ENCODE measurements at places on chromosomes 3 and 15. TPM values are rescaled to one million over a fixed set of nuclear protein-coding genes. Genes with fewer than 3 reads are reported as not detected.

GRCh38 chr15:89305395-89305794 is 29.2 kb downstream of the POLG start:
- DNase-seq: no peak

DNA sequence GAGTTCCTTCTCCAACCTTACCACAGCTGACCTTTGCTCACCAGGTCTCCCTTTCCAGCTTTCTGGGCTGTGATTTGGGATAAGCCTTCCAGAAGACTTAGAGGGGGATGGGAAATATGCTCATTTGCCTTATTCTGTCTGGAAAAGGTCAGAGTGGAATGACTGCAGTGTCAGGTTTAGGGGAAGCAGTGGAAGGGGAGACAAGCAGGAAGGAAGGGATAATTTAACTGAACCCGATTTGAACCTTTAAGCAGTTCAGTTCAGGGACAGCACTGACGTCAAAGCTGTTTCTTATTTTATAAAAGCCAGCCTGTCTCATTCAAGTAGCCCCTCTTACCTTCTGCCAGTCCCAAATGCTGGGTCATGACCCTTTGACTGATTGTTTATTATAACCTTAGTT is 418.4 kb upstream of the RARB start:
- DNase-seq: no peak

DNA sequence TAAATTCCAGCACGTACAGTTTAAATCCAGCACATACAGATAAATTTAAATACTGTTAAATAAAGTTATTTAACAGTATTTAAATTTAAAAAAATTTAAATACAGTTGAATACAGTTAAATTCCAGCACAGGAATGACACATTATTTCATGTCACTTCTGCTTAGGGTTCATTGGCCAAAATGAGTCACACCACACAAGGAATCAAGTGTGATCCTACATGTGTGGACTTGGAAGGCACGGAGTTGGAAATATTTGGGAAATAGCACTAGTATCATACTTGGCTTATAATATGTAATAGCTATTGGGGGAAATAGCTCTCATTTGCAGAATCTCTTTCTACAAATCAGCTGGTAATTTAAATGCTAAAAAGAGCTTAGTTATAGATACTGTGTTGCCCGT is 10.6 kb downstream of the RAB7A start:
- DNase-seq: no peak

DNA sequence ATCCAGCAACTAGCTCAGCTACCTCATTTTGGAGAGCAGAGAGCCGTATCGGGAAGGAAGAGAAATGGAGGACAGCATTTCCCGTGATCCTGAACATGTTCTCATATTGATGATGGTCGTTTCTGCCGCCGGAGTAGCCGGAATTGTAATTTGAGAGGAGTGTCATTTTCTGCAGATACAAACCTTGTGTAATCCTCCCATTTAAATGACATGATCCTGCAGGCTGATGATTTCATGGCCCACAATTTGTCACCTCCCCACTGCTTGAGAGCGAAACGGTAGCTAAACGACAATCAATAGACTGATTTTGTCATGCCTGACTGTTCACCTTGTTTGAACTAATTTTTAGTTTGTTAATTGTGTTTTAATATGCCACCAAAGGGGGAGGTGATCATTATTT is 126.5 kb upstream of the CNTN6 start:
- no peak for DNase-seq

- DNase-seq: no peak
Measured at GRCh38 chr15:57044970-57045369, 126.5 kb downstream of the TCF12 start.

GRCh38 chr3:87084868-87085267 is 93.9 kb upstream of the VGLL3 start:
- DNase-seq: no peak

The DPPA4 gene
- polyA plus RNA-seq: 395 TPM
